GF-D8 (cell line): ENCODE measurements at places on chromosomes 11 and 22.

- no peak for DNase-seq
Observed at GRCh38 chr22:40233886-40234285, 56.2 kb downstream of the TNRC6B start.

DNA sequence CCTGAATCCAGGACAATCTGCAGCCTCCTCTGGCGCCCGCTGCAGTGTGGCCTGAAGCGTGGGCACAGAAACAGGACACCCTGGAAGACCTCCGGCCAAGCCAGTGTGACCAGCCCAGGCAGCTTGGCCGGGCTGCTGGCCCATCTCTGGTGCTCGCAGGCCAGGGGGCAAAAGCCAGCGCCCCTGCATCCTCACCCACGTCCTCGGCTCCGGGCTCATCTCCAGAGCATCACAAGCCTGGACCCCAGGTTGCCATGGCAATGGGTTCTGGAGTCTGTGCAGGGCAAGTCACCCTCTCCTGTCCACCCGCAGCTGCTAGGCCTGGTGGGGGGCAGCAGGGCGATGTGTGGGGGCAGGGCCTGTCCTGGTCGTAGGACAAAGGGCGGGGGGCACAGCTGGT lies 9.3 kb upstream of the PDGFB start:
- no peak for DNase-seq

GRCh38 chr11:16605389-16605893 lies 133.0 kb upstream of the C11orf58 start:
- no peak for DNase-seq

- DNase-seq, result no peak
Observed at GRCh38 chr11:71171576-71171975, 80.8 kb downstream of the SHANK2 start.

DNA sequence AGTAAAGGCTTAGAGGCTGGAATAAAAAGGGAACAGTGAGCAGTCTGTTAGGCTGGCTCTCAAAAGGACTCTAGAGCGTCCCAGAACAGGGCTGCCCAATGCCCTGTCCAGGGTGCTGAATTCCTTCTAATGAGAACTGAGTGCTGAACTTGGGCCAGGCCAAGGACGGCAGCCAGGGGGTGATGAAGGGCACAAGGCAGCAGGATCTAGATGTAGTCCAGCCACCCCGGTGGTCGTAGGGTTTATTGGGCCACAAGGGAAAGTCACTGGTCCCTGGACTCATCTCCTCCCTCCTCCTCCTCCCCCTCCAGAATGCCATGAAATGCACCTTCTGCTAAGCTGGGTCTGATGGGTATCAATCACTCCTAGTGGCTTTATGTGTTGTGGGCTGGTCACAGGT lies 19.2 kb downstream of the NPTXR start:
- no peak for DNase-seq

DNA sequence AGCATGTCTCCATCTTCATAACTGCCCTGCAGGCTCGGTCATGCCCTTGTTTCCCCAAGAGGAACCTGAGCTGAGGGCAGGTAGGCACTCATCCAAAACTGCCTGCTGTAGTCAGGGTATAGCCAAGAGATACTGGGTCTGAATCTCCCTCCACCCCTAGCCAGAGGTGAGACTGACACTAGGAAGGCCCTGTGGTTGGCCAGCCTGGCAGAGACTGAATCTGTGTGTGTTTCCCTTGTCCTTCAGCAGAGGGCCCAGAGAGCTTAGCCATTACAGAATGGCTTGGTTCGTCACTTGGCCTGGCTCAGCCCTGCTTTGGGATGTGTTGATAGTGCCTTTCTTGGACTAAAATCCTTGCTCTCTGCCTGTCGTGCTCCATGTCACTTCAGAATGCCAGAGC lies 79.3 kb upstream of the SUSD2 start:
- DNase-seq, result no peak

DNA sequence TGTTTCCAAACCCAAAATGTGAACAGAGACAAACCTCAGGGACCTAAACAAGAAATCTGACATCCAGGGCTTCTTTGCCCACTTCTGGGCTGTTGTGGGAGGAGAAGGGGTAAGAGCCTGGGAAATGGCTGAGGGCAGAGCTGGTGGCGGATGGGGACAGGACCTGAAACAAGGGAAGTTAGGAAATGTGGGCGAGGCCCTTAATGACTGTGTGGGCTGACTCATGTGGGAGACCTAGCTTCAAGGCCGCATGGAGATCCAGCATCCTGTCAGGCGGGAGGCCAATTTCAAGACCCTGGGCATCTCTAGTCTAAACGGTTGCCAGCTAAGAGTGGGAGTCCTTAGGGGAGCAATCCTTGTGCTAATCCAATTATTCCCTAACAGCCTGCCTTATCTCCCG lies 2.1 kb upstream of the OAF start:
- peak; percentile 97 for DNase-seq

GRCh38 chr11:32817181-32817851 lies 12.4 kb upstream of the PRRG4 start:
- DNase-seq, result no peak
